ENCODE measurements at places on chromosomes 3 and 15.

DNA sequence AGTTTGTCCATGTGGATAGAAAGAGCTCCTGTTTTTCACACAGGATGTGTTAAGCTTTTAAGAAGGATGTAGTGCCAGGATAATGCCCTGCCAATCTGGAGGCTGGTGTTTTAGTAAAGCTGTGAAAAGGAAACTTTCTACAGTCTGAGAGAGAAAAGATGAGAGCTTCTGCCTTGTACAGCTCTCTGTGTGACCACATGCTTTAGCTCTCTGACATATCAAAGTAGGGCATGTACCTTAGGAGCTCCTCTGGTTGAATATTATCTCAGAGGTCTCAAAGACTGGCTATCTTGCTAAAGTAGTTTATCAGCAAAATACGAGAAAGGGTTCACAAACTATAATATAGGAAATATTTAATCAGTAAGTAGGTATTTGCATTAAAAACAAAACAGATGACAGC, 30.4 kb downstream of the CDIN1 start:
- DNase-seq, result no peak

- DNase-seq, result peak; percentile 7
Measured at GRCh38 chr3:121660356-121661171, at the start of gene HCLS1. Gene HCLS1, minus strand, starts transcription at chr3:121660903. Its CDS starts 2,556 bp downstream, at chr3:121658347.

- DNase-seq, result no peak
Measured at GRCh38 chr3:125381743-125382142, 6.6 kb upstream of the ZNF148 start.

DNA sequence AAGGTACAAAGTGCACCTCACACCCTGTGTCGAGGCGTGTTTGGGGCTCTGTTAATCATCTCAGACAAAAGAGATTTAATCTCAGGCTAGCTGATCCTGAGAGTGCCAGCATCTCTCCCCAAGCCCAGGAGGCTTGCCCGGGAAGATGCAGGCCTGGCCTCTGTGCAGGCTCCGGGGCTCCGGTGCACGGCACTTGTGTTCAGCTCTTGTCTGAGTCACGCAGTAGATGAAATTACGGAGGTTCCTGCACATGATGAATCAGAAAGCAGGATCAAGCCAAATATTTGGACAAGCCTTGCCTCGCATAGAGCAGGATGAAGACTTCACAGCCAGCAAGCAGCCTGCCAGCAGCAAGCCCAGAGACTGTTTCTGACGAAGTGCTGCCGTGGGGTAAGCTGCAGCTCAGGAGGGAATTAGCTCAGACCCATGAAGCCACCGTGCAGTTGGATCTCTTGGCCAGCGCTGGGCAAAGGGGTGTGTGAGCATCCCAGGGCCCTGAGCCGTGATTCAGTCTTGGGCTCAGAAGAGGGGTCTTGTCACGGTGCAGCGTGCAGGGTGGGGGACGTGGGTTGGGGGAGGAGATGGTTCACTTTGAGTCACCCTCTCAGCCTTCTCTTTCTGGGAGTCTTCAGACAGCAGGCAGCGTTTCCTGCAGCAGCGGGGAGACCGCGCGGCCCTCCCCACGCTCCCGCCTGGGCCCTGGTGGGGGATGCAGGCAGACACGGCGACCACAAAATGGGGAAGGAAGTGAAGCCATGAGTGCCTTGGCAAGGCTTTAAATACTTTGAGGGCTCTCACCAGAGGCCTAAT, 89.2 kb upstream of the MEF2A start:
- DNase-seq, result no peak

DNA sequence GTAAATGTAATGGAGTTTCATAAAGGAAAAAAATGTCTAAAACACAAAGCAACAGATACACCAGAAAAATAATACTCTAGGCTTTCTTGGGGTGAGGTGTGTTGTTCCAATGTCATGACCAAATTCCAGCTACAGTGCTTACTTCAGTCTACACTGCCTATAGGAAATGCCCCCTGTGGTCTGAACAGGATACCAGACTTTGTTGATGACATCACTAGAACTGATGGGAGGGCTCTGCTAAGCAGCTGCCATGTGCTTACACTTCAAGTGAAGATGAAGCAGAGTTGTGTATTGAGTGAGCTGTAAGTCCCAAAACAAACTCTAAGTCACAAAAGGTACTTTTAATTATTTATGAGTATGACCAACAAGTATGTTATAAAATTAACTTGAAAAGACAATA, 456.1 kb upstream of the IL12A start:
- no peak for DNase-seq

DNA sequence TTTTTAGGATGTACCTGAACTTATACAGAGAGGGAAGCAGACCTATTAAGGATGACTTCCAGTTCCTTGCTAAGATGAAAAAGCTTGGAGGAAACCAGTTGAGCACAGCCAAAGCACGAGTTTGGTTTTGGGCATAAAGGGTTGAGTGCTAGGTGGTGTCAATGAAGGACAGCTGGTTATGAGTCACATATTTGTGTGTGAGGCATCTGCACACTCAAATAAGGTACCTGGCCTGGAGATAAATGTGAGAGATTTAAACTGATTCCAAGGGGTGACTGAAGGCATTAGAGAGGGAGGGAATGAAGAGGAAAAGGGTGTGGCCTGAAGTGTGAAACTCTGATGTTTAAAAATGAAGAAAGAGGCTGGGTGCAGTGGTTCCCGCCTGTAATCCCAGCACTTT, 486.7 kb downstream of the DIPK2A start:
- no peak for DNase-seq

- no peak for DNase-seq
Measured at GRCh38 chr3:95197661-95198060, 1134.8 kb downstream of the NSUN3 start.

DNA sequence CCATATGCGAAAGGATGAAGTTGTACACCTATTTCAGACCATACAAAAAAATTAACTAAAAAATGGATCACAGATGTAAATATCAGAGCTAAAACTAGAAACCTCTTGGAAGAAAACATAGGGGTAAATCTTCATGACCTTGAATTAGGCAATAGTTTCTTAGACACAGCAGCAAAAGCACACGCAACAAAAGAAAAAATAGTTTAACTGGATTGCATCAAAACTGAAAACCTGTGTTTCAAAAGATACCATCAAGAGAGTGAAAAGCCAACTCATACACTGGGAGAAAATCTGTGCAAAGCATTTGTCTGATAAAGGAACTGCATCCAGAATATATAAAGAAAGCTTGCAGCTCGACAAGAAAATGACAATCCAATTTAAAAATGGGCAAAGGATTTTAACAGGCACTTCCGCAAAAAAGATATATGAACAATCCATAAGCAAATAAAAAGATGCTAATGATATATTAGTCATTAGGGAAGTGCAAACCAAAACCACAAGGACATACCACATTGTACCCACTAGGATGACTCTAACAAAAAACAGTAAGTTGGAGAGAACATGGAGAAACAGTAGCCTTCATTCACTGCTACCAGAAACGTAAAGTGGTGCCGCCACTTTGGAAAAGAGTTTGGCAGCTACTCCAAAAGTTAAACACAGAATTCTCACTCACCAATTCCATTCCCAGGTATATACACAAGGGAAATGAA, 263.1 kb downstream of the ADAMTS17 start:
- DNase-seq, result no peak

- DNase-seq, result no peak
Measured at GRCh38 chr15:33068007-33068481, 126.5 kb downstream of the FMN1 start.

DNA sequence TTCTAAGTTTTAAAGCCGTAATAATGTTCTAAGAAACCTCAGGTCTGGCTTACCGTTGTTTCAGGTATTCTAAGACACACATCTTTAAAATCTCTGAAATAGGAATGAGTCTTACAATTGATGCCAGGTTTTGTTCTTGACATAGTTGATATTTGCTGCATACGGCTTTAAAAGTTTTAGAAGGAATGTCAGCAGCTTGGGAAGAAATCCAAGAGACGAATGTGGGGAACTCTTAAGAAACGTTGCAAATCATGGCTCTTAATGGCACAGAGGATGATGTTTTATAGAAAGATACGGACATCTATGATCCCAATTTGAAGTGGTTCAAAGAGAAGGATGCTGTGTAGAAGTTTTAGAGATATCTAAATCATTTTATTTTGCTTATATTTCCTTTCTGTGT, 11.5 kb downstream of the NUDT16 start:
- DNase-seq, result no peak

DNA sequence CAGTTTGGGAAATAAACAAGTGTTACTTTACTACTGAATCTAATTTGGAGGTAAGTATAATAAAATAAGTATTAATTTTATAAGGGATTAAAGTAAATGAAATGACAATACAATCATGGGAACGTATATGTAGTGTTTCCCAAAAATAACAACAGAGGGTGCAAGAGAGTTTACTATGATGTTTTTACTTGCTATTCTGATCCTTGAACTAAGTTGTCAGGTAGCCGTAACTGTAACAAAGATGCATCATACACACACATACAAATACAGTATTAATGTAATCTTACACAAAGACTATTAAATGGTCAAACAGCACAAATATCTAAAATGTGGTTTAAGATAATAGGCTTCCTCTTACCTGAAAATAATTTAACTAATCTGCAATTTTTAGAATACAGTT, 311.4 kb downstream of the TBC1D5 start:
- DNase-seq, result no peak

DNA sequence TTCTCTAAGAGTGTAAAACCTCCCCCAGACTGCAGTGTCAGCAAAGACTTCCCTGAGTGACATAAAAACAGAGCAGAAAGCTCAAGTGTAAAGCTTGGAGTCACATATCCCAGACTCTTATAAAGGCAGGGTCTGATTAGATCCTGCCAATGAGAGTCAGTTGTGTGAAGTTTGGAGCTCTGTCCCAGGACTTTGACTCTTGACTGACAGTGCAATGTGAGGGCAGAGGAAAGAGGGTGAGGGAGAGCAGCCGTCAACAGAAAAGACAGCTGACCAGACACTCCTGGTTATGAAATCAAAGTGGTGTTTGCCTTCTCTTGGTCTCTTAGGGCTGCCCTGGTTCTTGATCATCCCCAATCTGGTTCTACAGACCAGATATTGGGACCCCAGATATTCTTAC, 393.2 kb downstream of the ERC2 start:
- no peak for DNase-seq

All from stimulated activated CD4-positive, alpha-beta T cell treated with anti-CD3 and anti-CD28 coated beads, Interleukin-1b, Interleukin-23, amount 100 ng/mL, for 1 hour (primary cell).